Activated T-helper 1 cell treated with anti-CD3 and anti-CD28 coated beads, Interleukin-2, amount 50 U/mL, for 16 hours (primary cell): ENCODE measurements at places on chromosomes 12 and 14.

- no peak for DNase-seq
These were observed 83.0 kb upstream of the CCDC196 start for GRCh38 chr14:66403183-66403582.

DNA sequence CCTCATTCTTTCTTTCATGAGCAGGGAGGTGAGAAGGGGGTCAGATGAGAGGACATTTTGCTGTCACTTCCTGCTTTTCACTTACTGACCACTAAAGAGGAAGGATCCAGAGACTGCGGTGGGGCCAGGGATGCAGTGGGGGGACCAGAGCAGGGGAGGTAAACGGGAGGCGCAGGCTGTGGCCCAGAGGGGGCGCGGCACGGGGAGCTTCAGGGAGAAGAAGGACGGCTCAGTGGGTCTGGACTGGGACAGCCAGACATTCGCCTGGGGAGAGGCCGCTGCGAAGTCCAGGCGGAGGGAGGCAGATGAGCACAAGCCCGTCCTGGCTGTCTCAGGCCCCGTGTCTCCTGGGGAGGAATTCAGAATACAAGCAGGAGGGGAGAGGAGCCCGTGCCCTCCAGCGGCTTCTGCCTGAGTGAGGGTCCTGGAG lies 41.2 kb downstream of the SLC6A12 start:
- no peak for DNase-seq

- DNase-seq, result no peak
These were observed 37.5 kb upstream of the SINHCAF start for GRCh38 chr12:31363416-31363809.

GRCh38 chr14:32724867-32725471 lies 213.7 kb upstream of the NPAS3 start:
- DNase-seq, result no peak

DNA sequence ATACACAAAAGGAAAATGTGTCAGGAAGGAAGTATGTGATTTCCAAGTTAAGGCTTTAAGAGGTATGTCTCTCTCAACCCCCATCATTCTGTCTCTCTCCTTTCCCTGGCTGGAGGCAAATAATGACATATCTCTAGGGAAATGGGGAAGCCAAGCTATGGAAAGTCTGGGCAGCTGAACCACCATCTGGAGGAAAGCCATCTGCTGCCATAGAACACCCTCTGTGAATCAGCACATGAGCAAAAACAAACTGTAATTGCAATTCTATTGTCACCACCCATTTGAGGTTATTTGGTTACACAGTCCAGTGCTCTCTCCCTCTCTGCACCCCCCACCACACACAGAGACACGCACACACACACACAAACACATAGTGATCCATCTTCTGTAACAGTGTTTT lies 766.2 kb downstream of the FLRT2 start:
- no peak for DNase-seq

DNA sequence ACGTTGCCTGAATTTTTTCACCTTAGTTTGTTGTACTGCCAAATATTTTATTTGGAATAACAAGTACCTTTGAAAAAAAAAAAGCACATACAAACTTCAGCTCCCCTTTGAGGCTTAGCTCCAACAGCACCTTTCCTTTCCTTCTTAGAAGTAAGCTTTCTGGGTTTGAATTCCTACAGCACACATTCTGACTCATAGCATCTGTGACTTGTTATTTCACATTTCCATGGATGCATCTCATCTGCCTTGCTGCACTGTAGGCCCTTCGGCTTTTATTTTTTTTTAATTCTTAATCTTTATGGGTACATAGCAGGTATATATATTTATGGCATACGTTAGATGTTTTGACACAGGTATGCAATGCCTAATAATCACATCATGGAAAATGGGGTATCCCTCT lies 7.2 kb downstream of the LGALS3 start:
- no peak for DNase-seq

GRCh38 chr14:77026930-77027537 lies 1.5 kb downstream of the IRF2BPL start:
- DNase-seq, result peak; percentile 22

GRCh38 chr12:14384783-14385638 lies 19.5 kb downstream of the ATF7IP start:
- no peak for DNase-seq

- DNase-seq, result no peak
These were observed 50.6 kb upstream of the HIGD1C start for GRCh38 chr12:50901685-50902113.

- DNase-seq, result no peak
These were observed 4.0 kb upstream of the KCNH3 start for GRCh38 chr12:49534731-49535278.

DNA sequence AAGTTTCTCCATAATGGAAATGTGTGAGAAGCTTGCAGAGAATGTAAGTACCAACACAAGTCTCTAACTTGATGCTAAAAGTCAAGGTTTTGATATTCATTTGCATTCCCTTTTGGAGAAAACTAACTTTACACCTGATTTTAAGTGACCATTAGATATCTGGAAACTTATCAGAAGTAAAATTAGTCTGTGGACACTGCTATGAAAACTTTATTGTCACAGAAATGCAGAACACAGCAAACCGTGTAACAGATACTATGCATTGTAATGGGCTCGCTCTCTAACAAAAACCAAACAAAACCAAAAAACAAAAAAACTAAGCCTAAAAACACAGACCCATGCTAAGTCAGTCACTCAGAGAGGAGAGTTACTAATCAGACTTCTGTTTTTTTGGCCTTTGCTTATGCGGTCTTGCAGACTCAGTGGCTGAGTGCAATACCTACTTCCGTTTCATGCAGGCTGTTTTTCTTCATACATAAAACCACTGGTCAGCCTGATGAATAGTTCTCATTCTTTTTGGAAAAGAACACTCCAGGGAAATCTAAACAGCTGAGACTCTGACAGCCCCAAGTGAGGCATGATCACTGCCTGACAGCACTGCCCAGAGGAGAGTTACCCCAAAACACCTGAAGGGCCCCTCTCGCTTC lies 35.7 kb downstream of the NRDE2 start:
- DNase-seq, result no peak

DNA sequence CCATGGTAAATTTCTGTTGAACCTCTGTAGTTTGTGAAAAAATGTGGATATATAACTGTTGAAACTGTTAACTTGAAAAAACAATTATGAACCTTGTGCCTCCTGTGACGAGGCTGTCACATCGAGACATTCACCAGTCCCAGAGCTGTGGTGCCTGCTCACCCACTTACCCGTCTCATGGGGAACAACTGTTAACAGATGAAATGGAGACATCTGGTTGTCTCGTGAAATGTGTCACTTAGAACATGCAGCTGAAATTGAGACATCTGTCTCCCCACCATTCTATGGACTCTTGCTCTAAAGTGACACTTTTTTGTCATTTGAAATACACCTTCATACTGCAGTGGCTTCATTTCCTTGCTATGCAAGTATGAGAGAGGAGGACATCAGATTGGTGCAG lies 240.6 kb downstream of the GXYLT1 start:
- no peak for DNase-seq

GRCh38 chr14:105806568-105806967 lies 280.2 kb downstream of the TMEM121 start:
- DNase-seq, result no peak

GRCh38 chr12:13147688-13148484 lies 44.4 kb upstream of the GSG1 start:
- no peak for DNase-seq

- DNase-seq, result no peak
These were observed 307.6 kb downstream of the RAD51B start for GRCh38 chr14:68127166-68127565.

DNA sequence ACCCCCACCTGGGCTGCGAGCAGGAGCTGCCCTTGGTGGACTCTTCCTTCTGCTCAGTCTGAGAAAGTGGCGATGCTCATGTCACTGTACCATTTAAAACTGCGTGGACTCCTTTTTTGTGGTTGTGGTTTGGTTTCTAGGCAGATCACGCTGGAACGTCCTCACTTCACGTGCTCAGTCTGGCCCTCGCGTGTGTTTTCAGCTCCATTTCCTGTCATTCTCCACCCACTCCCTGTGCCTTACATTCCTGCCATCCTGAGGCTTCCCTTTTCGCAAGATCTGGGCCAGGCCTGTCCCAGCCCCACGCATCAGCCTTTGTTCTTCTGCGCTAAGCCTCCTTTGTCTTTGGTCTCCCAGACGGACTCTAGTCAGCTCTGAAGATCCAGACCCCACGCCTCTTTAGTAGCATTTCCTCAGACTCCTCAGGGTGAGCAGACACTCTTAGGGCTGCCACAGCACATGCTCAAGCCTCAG lies 105.4 kb downstream of the FBXL14 start:
- DNase-seq, result no peak

- DNase-seq, result no peak
These were observed 12.3 kb upstream of the PARP11 start for GRCh38 chr12:3885277-3886094.

DNA sequence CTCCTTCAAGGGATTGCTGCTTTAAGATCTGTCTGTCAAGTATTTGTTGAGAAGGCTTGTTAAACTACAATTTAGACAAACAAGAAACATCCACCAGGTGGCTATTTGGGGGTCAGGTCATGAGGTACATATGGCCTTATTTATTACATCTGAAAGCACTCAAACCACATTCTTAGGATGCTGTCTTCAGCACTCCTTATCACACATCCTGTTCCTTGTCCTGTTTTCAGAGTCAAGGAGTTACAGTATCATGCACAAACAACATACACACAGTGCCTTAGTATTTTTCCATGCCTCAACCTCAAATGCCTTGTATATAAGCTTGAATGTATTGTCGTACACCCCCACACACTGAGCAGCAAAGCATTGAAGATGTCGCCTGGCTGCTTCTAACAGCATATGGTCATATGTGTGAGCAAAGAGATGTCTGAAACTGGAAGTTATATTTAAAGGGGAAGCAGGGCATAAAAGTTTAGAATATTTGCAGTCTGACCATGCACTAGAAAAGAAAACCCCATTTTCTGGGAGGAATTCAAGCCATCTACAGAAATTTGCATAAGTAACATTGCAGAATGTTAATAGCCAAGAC lies 83.8 kb downstream of the KCNMB4 start:
- no peak for DNase-seq

DNA sequence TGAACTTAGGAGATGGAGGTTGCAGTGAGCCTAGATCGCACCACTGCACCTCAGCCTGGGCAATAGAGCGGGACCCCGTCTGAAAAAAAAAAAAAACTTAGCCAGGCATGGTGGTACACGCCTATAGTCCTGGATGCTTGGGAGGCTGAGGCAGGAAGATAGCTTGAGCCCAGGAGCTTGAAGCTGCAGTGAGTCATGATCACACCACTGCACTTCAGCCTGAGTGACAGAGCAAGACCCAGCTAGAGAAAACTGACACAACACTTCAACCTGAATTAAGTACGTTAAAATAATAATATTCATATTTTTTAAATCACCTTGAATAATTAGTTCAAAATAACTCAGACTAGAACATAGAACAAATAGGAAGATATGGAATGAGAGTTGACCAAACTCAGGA lies 5.7 kb upstream of the CATSPERB start:
- DNase-seq, result no peak

DNA sequence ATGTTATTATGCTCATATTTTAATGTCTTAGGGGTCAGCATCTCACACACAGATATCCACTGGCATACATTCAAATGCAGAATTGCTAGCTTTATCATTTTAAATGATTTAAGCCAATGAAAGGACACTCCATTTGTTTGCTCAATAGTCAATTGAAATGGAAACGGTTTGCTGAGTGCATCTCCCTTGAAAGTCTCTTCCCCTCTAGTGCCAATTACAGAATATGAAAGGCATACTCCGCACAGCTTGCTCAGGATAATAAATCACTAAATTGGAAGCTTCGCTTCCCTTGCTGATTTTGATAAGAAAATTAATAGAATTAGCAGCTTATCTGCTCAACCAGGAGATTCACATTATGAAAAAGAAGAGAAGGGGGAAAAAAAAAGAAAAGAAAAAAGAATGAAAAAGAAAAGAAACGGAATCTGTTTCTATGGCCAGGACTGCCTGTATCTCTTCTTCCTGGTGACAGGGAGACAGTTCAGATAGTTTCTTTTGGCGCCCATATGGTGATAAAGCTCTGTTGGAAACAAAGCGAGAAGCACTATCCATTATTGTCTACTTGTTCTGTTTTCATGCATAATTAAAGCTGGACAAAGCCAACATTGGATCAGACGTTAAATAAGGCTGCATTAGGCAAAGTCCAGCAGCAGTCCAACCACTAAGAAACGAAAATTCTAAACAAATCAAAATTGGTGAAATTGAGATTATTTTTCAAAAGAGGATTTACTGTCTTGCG lies 225.0 kb downstream of the GXYLT1 start:
- DNase-seq, result no peak

DNA sequence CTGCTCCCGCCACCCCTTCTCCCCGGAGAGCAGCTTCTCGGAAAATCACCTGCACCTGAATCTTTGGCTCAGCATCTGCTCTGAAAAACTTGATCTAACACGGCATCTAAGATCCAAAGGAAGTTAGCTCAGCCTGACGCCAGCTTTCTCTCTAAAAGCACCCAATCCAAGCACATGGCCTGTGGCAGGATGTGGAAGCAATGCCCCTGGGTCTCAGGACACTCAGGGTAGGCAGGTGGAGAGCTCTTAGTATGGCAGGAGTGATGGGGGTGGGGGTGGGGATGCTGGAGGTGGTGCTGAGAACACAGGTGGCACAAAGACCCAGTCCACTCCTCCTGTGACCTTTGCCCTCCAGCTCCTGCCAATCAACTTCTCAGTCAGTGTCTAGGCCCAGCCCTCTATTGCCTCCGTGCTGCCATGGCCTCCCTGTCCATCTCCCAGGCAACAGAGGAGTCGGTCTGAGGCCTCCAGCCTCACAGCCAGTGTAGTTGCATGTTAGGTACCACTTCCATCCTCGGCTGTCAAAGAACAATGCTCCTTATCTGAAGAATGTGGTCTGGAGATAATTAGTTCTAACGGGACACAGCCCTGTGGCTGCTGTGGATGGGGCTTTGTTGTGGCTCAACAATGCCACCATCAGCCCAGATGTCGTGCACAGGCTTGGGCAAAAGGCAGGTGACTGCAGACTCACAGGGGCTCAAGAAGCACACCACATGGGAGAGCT lies 180.0 kb upstream of the C14orf180 start:
- DNase-seq, result no peak

- DNase-seq, result no peak
These were observed 62.2 kb upstream of the CFL2 start for GRCh38 chr14:34776611-34777010.

DNA sequence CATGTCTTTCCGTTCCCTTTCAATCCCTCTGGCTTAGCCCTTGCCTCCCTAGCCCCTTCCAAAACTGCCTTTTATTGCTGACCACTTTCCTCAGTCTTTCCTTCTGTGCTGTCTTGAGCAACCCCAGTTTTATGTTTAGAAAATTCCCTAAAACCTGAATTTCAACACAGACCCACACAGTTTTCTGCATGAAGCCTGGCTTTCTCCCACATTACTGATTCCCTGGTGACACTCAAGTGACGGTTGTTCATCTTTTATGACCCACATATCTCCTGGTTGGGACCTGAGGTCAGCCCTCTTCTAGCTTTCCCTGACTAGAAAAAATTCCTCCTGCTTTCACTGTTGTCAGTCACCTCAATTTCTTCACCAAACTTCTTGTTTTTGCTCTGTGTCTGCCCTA lies 21.0 kb downstream of the FGD4 start:
- no peak for DNase-seq
